Cardiac muscle cell (in vitro differentiated cells and primary cell): ENCODE measurements at places on chromosomes 1 and 21.

GRCh38 chr21:23968722-23969647 is 1638.3 kb downstream of the MRPL39 start:
- no peaks in the 10 kb centered on the region for H3K27me3 ChIP-seq
- DNase-seq = peak; percentile 71
- no peak overlapping the region for H3K4me3 ChIP-seq

DNA sequence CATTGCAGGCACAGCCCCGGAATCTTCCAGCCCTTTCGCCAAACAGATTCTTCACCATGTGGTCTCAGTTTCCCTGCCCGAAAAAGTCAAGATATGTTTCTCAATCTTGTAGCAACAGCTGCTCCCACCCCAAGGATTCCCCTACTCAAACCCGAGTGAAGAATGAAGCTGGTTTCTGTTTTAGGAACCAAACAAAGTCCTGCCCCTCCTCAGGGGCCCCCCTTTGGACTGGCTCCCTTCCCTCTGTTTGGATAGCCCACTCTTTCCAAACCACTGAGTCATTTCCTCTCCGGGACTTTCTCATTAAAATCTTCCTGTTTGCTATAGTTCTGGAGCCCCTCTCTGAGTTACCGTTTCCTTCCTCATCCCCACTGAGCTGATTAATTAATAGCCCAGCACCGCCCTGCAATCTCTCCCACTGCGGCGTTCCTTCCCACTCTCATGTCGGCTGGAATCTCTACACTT is 100.9 kb downstream of the TSEN15 start:
- no peaks in the 10 kb centered on the region for H3K27me3 ChIP-seq
- no peak overlapping the region for H3K27ac ChIP-seq
- H3K4me1 ChIP-seq = no peaks in the 10 kb centered on the region
- no peaks in the 10 kb centered on the region for H3K36me3 ChIP-seq
- peak; percentile 70 for DNase-seq

DNA sequence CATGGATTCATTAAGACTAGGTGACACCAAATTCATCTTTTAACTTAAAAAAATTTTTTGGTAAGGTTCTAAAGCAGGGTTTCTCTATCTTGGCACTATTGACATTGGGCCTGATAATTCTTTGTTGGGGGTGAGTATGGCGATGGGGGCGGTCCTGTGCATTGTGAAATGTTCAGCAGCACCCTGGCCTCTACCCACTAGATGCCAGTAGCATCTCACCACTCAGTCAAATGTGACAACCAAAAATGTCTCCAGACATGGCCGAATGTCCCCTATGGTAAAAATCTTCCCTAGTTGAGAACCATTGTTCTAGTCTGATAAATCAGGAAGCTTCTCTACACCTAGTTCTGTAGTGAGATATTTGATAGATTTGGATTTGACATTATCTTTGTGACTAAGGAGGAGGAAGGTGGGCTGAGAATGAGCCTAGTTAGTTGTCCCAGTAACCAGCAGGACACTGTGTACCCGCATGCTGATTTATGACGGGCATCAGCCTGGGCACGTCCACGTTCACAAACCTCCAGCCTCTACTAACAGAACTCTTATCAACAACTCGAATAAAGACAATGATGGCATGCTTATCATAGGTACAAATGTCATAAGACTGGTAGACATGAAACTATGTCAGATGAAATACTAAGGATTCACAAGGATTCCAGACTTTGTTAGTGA is 104.6 kb downstream of the KCND3 start:
- H3K27me3 ChIP-seq = peaks cover 8% of the 10 kb centered on the region
- H3K27ac ChIP-seq = no peak overlapping the region
- no peak for DNase-seq

GRCh38 chr1:224223819-224224714 is 41.0 kb downstream of the DEGS1 start:
- H3K4me3 ChIP-seq = no peak overlapping the region
- peak overlapping the region; percentile 72 for H3K27ac ChIP-seq
- H3K27me3 ChIP-seq = no peaks in the 10 kb centered on the region
- H3K4me1 ChIP-seq = peaks cover 11% of the 10 kb centered on the region
- peaks cover 5% of the 10 kb centered on the region for H3K36me3 ChIP-seq
- peak; percentile 26 for DNase-seq

DNA sequence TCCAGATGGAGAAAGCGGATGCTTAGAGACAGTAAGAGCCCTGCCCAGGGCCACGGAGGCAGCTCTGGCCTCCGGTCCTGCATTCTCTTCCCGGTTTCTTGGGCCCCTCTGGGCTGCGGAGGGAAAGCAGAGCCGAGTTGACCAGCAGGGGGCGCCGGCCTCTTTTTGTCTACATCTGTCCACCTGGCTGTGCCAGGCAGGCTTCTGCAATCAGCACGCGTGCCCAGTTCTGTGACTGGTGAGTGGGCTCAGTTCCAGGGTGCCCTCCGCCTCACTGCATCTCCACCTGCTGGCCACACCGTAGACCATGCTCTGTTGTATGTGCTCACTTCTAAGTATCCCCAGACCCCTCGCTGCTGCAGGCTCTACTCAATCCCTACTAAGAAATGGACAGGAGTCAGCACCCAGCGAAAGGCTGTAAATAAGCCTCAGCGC is 6.7 kb upstream of the HUNK start:
- H3K27me3 ChIP-seq = peaks cover 20% of the 10 kb centered on the region
- no peak overlapping the region for H3K27ac ChIP-seq
- no peaks in the 10 kb centered on the region for H3K4me1 ChIP-seq

GRCh38 chr1:228008391-228009115 is 1.8 kb downstream of the WNT3A start:
- no peaks in the 10 kb centered on the region for H3K4me1 ChIP-seq
- H3K36me3 ChIP-seq = no peaks in the 10 kb centered on the region
- H3K4me3 ChIP-seq = no peak overlapping the region
- no peak overlapping the region for H3K27ac ChIP-seq

DNA sequence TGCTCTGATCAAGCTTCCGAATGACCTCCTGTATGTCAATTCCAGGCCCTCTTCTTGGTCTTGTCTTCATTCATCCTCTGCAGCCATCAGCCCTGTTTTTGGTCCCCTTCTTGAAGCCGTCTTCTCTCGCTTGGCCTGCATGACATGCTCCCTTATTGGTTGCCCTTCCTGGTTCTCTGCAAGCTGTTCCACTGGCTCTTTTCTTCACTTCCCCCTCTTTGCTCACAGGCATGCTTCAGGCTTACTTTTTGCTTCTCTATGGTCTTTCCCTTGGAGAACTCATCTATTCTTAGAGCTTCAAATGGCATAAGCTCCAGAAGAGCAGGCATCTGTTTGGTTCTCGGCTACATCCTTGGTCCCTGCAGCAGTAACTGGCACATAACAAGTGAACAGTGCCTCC is 38.8 kb downstream of the PDPN start:
- no peaks in the 10 kb centered on the region for H3K27me3 ChIP-seq
- no peaks in the 10 kb centered on the region for H3K36me3 ChIP-seq
- no peak overlapping the region for H3K4me3 ChIP-seq
- DNase-seq = no peak

GRCh38 chr1:58030456-58030855 is 516.1 kb downstream of the OMA1 start:
- no peak overlapping the region for H3K4me3 ChIP-seq
- DNase-seq = no peak
- no peak overlapping the region for H3K27ac ChIP-seq

GRCh38 chr1:54927472-54928240 is 40.7 kb upstream of the DHCR24 start:
- H3K36me3 ChIP-seq = no peaks in the 10 kb centered on the region
- peaks cover 29% of the 10 kb centered on the region for H3K4me1 ChIP-seq
- no peak overlapping the region for H3K4me3 ChIP-seq
- no peaks in the 10 kb centered on the region for H3K27me3 ChIP-seq

DNA sequence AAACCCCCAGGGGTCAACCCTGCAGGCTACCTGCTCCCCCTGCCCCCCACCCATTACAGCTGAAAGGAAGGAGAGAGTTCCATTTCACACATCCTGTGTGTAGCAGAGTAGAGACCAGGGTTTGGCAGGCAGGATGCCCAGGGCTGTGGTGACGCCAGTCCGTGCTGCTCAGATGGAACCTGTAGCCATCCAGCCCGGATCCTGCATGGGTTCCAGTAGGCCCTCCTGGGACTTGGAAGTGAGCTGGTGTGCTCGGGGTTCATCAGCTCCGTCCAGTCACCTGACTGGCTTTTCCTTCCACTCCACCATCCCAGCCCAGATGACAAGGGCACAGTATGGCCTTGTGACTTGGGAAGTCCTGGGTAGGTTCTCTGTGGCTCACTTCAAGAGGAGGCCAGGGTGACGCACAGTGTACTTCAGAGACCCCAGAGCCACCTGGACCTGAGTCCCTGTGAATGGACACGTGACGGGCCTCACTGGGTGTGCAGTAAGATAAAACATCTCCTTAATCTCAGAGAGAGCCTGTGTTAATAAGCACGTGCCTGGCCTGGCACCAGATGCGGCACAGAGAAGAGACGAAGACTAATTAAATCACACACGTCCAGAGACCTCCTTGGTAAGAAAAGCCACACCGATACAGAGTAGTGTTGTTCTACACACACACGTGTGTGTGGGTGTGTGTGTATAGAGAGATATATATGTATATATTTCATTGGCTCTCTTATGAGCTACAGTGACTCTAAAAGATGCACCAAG is 16.0 kb downstream of the ITPKB start:
- DNase-seq = no peak
- no peaks in the 10 kb centered on the region for H3K36me3 ChIP-seq
- H3K4me1 ChIP-seq = peaks cover 16% of the 10 kb centered on the region
- no peak overlapping the region for H3K27ac ChIP-seq

GRCh38 chr21:45719177-45719802 is 75.8 kb downstream of the PCBP3 start:
- H3K27me3 ChIP-seq = no peaks in the 10 kb centered on the region
- H3K4me3 ChIP-seq = no peak overlapping the region
- DNase-seq = no peak
- no peaks in the 10 kb centered on the region for H3K36me3 ChIP-seq
- H3K4me1 ChIP-seq = no peaks in the 10 kb centered on the region
- H3K27ac ChIP-seq = no peak overlapping the region

DNA sequence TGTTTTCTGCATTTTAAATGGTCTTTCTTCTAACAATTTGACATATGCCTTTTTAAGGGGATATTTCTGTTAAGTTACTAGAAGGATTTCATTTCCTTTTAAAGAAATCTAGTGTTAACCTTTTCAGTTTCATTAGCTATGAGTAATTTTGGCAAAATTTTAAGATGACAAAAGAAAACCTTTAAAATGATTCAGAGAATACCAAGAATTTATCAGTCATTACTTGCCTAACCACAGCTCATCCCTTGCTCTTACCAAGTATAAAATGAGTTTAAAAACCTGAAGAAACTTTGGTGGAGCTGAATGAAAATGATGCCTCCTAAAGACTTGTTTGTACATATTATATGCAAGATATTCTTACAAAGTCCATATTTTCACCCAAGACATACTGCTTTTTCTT is 101.7 kb downstream of the NEK7 start:
- H3K36me3 ChIP-seq = no peaks in the 10 kb centered on the region
- DNase-seq = no peak
- no peak overlapping the region for H3K27ac ChIP-seq
- no peak overlapping the region for H3K4me3 ChIP-seq

GRCh38 chr21:45836268-45836655 is 145.3 kb upstream of the COL6A1 start:
- no peaks in the 10 kb centered on the region for H3K27me3 ChIP-seq
- H3K4me3 ChIP-seq = no peak overlapping the region
- no peaks in the 10 kb centered on the region for H3K36me3 ChIP-seq
- peak; percentile 58 for DNase-seq

DNA sequence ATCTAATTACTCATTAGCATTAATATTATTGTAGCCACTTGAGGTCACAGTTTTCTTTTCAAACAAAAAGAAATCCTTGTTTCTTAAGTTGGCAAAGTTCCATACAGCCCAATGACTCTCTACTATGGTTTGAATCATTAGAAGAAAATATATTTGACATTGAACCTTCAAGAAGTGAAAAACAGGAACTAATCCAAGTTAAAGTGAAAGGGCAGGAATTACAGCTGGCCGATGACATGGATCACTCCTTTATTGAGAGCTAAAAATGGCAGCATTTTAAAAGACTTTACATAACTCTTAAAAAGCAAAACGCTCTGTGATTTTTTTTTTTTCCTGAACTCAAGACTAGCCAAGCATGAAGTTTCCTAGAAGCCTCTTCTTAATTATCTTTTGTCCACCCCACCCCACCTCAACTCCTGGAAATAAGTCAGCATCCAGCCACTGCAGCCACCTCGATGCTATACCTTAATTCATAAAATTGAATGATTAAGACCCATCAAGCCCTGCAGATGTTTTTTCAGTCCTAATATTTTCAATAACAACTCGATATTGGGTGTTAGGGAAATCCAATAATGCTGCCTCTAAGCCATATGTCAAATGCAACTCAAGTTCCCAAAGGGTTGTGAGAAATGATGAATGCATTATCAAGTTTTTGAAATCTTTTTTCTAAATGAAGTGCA is 323.1 kb downstream of the HHIPL2 start:
- no peaks in the 10 kb centered on the region for H3K4me1 ChIP-seq
- H3K4me3 ChIP-seq = no peak overlapping the region
- H3K27ac ChIP-seq = no peak overlapping the region
- H3K27me3 ChIP-seq = no peaks in the 10 kb centered on the region
- no peaks in the 10 kb centered on the region for H3K36me3 ChIP-seq

DNA sequence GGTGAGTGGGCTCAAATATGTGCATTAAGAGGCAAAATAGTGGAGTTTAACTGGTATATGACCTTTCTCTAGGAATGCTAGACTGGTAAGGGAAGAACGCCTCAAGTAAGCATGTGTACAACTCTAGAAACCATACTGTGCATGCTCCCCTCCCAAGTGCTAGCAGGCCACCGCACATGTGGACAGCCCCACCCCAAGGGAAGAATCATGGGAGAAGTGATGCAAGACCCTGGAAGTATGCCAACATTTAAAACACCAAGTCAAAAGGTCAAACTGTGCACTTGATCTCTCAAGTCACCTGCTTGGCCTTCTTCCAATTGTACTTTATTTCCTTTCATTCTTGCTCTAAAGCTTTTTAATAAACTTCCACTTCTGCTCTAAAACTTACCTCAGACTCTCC is 120.4 kb downstream of the WDR3 start:
- no peak for DNase-seq
- no peak overlapping the region for H3K4me3 ChIP-seq
- no peaks in the 10 kb centered on the region for H3K27me3 ChIP-seq
- H3K36me3 ChIP-seq = no peaks in the 10 kb centered on the region
- H3K27ac ChIP-seq = no peak overlapping the region

DNA sequence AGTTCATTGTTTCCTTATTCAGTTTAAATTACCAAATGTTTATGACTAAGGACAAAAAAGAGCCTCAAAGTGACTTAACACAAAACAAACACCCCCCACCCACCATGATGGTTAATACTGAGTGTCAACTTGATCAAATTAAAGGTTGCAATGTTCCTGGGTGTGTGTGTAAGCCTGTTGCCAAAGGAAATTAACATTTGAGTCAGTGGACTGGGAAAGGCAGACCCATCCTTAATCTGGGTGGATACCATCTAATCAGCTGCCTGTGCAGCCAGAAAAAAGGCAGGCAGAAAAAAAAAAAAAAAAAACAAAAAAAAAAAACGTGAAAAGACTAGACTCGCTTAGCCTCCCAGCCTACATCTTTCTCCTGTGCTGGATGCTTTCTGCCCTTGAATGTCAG is 543.4 kb downstream of the NEGR1 start:
- peaks cover 4% of the 10 kb centered on the region for H3K4me1 ChIP-seq
- H3K36me3 ChIP-seq = no peaks in the 10 kb centered on the region
- no peaks in the 10 kb centered on the region for H3K27me3 ChIP-seq
- no peak for DNase-seq
- H3K4me3 ChIP-seq = no peak overlapping the region
- no peak overlapping the region for H3K27ac ChIP-seq
